ENCODE measurements at places on chromosomes 12 and 14. TPM values are rescaled to one million over a fixed set of nuclear protein-coding genes. Genes with fewer than 3 reads are reported as not detected.

Gene OR6C4
- not detected for total RNA-seq

- no peak overlapping the region for H3K27ac ChIP-seq
- DNase-seq = no peak
- no peak overlapping the region for H3K4me3 ChIP-seq
Observed at GRCh38 chr12:30630979-30631285, 64.7 kb downstream of the IPO8 start.

Gene EXOC3L4
- total RNA-seq = 1.0 TPM

Gene PIK3C2G
- total RNA-seq = 0.16 TPM

DNA sequence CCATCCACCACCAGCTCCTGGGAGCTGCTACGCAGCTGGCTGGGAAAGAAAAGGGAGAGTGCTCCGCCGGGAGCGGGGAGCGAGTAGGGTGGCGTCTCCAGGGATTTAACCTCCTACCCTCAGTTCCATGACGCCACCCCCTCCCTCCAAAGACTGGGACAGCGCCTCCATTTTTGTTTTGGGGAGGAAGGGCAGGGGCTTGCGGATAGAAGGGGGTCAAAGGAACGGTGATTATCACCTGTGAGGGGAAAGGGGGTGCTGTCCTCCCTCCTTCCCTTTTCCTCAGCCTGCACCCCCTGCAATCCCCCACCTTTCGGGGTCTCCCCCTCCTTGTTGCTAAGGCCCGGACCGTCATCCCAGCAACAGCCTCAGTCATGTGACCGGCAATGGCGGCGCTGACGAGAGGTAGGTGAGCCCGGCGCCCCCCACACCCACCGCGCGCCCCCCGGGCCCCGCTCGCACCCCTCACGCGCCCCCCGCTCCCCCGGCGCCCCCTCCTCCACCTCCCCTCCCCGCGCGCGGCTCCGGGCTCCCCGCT is at the start of gene DTX3:
Gene DTX3 (plus strand): TSS at position 371 of the 538 bp plus-strand sequence. CDS start 1,694 bp downstream, outside the sequence.
- no peaks in the 10 kb centered on the region for H3K4me1 ChIP-seq
- peaks cover 9% of the 10 kb centered on the region for H3K36me3 ChIP-seq
- no peak for DNase-seq
- H3K27me3 ChIP-seq = no peaks in the 10 kb centered on the region
- H3K4me3 ChIP-seq = peak within 1 kb of the TSS; percentile 59

DNA sequence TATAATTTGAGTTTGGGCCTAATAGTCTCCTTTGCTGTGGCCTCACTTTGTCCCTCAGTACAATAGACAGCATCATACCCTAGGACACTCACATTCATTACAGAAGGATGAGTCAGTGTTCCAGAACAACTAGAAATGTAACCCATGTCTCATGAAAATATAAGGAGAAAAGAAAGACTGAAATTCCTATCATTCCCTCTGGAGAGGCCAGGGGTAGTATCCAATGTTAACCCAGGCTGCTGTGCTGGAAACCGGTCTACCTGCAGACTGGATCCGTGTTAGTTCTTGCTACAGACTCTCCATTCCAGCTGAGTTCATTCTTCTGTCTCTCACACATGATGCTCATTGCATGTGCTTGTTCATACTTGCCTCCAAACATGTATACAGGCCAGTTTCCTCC is 75.8 kb upstream of the HOXC13 start:
- no peaks in the 10 kb centered on the region for H3K27me3 ChIP-seq
- no peak for DNase-seq
- peaks cover 5% of the 10 kb centered on the region for H3K4me1 ChIP-seq
- H3K4me3 ChIP-seq = no peak overlapping the region

DNA sequence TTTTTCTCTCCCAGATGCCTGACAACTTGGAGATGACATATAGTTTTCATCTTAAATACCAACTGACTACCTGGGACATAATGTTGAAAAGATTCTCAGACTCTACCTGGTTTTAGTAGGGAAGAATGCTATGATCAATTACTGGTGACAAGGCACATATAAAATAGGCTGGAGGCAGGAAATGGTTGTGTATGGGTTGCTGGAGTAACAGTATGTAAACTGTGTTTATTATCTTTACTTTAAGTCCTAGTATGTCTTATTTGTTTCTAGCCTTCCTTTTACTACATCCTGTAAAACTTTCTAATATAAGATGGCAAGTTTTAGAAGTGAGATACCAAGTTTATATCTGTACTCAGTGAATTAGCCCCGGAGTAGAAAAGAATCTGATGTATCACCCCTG is 98.1 kb downstream of the NUBPL start:
- H3K36me3 ChIP-seq = no peaks in the 10 kb centered on the region
- H3K4me3 ChIP-seq = no peak overlapping the region
- DNase-seq = no peak
- H3K27me3 ChIP-seq = no peaks in the 10 kb centered on the region

DNA sequence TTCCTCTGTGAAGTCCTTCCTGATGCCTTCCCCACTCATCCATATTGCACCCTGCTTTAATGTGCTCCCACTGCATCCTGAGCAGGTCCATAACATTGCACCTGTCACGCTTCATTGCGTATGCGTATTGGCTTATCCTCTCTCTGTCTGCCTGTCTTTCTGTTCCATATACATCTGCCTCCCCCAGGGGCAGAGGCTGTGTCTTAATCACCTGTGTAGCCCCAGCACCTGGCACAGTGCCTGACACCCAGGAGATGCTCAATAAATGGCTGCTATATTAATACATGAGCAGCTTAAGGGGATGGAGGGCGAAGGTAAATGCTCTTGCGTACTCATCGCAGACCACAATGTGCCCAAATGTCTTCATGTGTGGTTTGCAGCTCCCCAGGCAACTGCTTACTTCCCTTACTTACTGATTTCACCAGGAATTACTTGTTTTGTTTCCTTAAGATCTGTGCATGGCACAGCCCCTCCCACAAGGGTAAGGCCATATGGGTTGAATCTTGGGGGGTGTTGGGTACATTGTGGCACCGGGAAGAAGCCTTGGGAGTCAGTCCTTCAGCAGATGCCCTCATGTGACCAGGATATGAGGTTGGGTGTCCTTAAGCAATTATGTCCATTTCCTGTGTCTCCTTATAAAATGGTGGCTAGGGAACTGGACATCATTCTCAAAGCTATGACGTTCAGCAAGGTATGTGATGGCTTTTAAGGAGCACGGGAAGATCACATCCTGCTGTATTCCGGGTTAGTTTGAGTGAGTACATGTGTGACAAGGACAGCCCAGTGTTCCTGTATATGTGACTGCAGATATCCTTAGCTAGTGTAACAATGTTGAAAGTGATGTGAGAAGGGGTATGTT is 848 bp upstream of the CPNE6 start:
- no peaks in the 10 kb centered on the region for H3K36me3 ChIP-seq
- H3K27ac ChIP-seq = no peak overlapping the region
- no peak for DNase-seq
- H3K27me3 ChIP-seq = no peaks in the 10 kb centered on the region
